ENCODE measurements at places on chromosomes 16 and 17. TPM values are rescaled to one million over a fixed set of nuclear protein-coding genes. Genes with fewer than 3 reads are reported as not detected.

CHRNE gene
- polyA plus RNA-seq = 2.7 TPM

PIRT gene
- not detected for polyA plus RNA-seq

ITGAL gene
- polyA plus RNA-seq = 1.9 TPM

DNA sequence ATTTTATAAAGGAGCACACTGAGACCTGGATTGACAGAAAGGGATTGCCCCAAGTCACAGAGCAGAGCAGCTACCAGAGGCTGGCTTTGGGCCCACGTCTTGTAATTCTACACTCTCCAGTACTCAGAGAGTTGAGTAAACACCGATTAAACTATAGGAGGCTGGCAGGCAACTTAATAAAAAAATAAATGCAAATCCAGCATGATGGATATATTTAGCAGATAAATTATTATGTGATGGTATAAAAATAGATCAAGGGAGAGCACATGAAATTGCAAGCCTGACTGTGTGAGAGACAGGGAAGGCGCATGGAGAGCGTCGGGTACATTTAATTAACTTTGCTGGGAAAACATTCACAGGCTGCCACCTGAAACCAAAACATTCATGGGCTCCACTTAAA, 87.7 kb upstream of the CCL2 start:
- DNase-seq = no peak

DNA sequence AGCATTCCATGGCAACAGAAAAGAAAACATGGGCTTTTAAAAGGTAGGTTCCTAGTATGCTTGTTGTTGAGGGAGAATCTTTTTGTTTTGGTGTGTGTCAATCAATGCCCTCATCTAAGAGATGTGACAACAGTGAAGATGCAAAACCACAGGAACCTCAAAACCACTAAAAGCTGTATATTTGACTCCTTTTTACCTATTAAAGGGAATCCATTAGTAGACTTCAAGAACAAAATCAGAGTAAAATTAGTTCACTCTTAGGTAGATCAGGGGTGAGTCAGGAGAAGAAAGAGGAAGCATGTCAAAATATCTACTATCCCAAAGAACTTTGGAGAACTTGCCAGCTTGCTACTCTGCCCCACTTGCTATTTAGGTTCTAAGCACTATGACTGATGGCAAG, 89.1 kb downstream of the CDK5R1 start:
- DNase-seq = no peak
